Peyer's patch (tissue), 4 donors: ENCODE measurements at places on chromosomes 1 and 21.

DNA sequence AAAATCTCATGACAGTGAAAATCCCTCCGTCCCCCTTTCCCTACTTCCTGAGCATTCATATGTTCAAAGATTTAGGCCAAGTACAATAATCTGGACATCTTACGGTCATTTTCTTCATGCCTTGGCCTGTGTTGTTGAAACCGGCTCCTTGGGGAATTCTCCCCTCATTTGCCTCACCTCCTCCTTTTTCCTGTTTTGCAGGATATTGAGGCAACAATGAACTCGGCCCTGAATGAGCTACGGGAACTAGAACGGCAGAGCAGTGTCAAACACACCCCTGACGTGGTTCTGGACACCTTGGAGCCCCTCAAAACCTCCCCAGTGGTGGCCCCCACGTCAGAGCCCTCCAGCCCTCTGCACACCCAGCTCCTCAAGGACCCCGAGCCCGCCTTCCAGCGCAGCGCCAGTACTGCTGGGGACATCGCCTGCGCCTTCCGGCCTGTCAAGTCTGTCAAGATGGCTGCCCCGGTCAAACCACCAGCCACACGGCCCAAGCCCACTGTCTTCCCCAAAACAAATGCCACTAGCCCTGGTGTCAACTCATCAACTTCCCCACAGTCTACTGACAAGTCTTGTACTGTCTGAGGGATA is 9.3 kb upstream of the IKBKE start:
- no peak for DNase-seq

GRCh38 chr1:94624203-94624602 is 82.6 kb upstream of the F3 start:
- no peak for DNase-seq

DNA sequence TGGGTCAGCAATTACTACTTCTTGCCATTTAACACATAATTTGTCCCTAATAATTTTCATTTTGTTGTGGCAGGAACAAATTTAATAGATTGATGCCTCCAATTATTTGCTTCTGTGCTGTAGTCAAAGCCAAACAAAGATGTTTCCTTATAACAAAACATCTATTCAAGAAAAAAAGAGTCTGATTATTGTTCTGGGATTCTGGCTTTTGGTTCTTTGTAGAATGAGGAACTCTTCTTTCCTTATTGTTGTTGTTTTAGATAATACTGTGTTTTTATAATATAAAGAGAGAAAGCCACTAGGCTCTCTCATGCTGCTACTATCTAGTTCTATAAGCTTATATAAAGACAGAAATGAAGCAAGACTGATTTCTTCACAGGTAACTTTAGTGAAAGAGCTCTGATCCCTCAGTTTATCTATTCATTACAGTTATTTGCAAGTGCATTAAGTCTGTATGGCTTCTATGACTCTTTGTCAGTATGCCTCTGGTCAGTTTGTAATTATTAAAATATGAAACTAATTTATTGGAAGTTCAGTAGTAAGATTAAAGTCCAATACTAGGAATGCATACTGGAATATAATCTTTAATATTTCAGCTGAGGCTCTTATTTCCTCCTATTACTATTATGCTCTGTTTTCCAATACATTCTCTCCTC is 37.4 kb downstream of the PRKACB start:
- DNase-seq: no peak

DNA sequence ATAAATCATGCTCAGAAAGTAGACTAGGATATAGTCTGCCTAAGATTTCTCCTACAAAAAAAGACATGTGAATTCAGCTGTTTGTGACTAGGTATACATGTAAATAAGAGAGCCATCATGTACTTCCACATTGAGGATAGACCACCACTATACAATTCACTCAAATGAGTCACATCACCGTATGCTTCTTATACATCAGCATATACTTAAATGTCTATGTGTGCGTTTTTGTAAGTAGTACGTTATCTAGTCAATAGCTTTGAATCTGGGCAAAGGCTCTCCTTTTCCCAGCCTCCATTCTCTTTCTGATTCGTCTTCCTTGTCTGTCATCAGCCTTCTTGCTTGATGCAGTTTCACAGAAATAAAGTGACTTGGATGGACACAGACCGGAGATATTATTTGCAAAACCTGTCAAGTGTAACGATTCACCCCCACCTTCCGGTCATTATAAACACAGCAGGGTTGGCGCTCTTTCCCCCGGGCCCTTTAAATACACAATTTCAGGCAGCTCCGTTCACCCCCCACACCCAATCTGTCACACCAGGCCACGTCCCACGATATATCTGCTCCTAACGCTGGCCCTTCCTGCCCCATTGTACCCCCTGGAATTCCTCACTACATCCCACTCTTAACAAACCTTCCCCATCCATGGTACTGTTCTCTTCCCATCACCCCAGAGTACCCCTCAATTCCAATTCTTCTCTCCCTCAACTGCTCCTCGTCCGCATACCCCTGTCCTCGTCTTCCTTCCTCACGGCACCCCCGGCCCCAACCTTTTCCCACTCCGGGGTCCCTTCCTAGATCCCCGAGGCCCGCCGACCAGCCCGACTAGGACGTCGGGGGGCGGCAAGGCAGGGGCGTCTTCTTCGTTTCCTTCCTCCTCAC is 636 bp downstream of the VAMP4 start:
- peak; percentile 49 for DNase-seq

DNA sequence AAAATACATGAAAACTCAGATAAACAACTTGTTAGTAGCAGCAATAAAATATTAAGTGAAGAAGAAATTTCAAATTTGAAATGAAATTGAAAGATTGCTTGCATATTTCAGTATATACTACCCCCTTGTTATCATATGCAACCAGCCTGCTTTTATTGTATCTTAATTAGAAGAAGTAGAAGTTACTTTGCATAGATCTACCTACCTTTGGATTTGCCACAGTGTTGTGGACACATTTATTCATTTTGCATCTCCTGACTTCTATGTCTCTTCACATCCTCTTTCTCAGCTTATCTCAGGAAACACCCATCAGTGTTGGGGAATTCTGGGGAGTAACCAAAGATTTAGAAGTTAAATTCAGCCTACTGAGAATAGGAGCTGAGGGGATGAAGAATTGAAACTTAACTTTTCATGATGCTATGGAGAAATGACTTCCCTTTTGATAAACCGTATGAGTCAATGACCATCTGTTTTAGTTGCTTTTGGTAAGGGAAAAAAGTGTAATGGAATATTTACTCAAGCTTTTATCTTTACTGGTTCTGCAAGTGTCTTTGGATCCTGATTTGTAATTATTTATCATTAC is 96.9 kb downstream of the RGL1 start:
- DNase-seq: no peak

DNA sequence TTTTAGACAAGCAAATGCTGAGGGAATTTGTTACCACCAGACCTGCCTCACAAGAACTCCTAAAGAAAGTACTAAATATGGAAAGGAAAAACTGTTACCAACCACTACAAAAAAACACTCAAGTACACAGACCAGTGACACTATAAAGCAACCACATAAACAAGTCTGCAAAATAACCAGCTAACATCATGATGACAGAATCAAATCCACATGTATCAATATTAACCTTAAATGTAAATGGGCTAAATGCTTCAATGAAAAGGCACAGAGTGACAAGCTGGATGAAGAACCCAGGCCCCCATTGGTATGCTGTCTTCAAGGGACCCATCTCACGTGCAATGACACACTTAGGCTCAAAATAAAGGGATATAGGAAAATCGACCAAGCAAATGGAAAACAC is 529.9 kb upstream of the CAMK1G start:
- no peak for DNase-seq

DNA sequence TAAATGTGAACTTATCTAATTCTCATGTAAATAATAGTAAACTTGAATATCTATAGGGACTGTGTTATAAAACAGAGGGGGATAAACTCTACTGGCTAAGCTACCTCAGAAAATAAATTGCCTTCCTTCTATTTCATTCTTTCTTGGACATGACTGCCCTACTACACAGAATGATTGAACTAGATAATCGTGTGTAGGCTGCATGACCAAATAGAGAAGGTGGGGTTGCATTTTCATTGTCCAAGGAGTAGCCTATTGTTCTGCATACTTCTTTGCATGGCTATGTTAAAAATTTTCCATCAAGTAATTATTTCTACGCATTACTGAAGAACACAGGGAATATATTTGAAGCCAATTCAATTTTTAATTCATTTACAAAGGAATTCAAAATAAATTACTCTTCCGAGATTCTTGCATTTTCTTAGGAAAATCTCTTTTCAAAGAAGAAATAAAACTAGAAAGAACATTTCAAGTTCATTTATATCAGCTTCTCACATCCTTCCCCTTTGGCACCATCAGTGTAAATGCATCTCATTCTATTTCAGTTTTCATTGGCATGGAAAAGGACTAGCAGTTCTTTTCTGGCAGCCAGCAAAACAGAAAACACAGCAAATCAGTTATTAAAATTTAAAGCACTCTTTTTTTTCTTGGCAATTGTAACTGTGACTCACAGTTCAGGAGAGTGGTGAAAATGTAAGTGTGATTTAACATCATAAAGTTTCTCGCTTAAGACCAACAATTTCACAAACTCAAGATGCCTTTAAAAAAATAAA is 714.7 kb downstream of the NCAM2 start:
- DNase-seq: no peak

- no peak for DNase-seq
Measured at GRCh38 chr21:31366825-31367224, 22.8 kb upstream of the TIAM1 start.

DNA sequence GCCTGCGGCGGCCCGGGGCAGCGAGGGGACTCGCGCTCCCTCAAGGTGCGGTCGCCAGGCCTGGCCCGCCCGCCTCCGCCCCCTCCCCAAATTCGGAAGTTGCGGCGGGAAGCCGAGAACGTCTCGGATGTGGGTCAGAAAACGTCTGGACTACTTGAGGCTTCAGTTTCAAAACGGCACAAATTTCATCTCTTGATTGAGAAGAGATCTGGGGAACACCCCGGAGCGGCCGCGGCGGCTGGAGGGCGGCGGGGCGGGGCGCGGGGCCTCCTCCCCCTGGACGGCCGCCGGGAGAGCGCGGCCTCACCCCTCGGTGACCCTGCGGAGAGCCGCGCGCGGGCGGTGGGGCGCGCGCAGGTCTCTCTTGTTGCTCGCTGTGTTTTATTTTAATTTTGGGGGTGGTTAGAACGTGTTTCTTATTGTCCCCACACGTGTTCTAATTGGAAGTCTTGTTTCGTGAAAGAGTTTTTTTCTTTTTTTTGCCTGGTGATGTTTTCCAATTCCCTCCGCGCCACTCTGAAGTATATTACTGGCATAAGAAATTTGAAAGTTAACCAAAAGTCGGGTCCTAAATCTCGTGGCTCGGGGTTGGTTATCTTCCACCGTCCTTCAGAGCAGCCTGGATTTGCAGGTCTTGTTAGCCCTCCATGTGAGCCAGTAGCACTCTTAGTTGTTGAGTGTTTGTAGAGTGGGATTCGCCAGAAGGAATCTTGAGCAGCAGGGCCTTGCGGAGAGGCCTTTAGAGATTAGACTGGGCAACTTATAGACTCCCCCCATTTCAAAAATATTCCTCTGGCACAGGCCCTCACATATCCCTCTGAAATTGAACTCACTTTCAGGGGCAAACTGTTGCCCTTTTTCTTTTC is 749 bp downstream of the PCBP3 start:
- peak; percentile 57 for DNase-seq

GRCh38 chr1:24846671-24847070 is 83.4 kb downstream of the RUNX3 start:
- no peak for DNase-seq

DNA sequence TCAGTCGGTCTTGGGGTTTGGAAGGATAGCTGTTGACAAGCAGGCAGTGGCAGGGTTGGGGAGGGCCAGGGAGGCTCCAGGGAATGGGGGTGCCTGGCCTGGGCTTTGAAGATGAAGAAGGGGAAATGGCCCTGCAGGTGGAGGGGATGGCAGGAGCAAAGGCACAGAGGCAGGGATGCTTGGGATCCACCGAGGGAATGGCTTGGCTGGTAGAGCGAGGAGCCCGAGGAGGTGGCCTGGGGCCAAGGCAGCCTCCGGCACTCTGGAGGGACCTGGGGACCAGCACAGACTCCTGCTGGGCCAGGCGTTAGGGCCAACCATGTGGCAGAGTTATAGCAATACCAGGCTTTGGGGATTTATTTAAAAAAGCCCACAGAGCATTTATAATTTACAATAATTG is 62.9 kb upstream of the EDN2 start:
- no peak for DNase-seq

GRCh38 chr1:175278734-175279116 is 86.1 kb upstream of the KIAA0040 start:
- DNase-seq: no peak

DNA sequence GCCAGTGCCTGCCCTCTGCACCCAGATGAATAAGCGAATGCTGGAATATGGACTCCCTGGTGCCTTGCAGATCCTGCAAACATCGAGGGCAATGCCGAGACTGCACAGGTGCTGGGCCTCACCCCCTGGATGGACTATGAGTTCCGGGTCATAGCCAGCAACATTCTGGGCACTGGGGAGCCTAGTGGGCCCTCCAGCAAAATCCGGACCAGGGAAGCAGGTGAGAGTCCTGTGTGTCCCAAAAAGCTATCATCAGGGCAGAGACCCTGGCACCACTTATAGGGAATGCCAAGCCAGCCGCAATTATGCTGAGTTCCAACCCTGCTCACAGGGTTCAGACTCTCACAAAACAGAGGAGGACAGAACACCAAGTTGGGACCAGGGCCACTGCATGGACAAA is 17.2 kb downstream of the TMEM81 start:
- DNase-seq: no peak

DNA sequence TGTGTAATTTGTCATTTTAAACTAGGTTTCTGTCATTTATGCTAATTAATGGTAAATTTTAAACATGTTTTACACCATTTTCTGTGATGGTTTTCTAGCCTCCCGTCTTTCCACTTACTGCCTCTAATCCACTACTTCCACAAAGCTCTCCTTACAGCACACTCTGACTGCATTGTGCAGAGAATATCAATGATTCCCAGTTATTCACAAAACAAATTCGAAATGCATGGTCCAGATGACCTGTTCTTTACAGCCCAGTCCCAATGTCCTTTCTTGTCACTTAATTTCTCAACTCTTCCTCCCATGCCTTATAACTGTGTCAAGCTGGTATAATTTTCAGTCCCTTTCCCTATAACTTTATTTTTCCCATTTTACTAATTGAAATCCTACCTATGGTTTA is 770.5 kb downstream of the USP25 start:
- DNase-seq: no peak

DNA sequence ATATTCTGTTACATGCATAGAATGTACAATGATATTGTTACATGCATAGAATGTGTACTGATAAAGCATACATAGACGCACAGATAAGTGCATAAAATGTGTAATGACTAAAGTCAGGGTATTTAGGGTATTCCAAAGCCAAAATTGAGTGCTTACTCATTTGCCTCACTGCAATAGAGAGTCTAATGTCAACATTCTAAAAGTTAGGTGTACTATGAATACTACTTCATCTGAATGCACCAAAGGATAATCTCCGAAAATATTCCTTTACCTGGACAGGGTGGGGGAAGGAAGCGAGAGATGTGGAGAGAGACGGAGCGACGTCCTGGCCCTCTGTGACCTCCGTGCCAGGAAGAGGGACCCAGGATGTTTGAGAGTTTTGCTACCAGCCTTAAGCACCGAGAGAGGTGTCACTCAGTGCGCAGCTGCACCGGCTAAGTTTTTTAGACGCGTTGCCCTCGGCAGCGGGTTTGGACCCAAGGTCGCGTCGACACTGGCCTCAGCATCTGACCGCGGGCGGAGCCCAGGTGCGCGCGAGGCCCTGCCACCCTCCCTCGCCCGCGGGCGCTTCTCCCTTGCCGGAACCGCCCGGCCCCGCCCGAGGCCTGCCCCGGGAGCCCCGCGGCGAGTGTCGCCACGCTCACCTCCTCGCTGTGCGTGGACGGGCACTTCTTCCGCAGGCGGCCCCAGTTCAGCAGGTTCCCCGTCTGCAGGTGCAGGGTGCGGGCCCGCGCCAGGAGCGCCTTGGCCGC is 660 bp downstream of the GCLM start:
- peak; percentile 82 for DNase-seq

GRCh38 chr1:235971020-235971419 is 93.9 kb downstream of the NID1 start:
- DNase-seq: no peak
